ENCODE measurements at places on chromosomes 5 and 9. TPM values are rescaled to one million over a fixed set of nuclear protein-coding genes. Genes with fewer than 3 reads are reported as not detected.

The GRM6 gene
- not detected for total RNA-seq

The BTNL3 gene
- not detected for total RNA-seq

The ST6GALNAC4 gene
- total RNA-seq, result 8.9 TPM

The GRXCR2 gene
- total RNA-seq, result not detected

The HAPLN1 gene
- 1.6 TPM for total RNA-seq

The BARX1 gene
- total RNA-seq, result not detected

The SHISAL2B gene
- total RNA-seq, result not detected

The TMEM174 gene
- total RNA-seq, result not detected

The CCNG1 gene
- 125 TPM for total RNA-seq

The DCTN3 gene
- 60.6 TPM for total RNA-seq

The FPGS gene
- 21.7 TPM for total RNA-seq

The RIOK2 gene
- total RNA-seq, result 34.8 TPM

The IFNA14 gene
- total RNA-seq, result not detected
